GDM1 (cell line): ENCODE measurements at places on chromosomes 5 and 9.

- DNase-seq, result no peak
Observed at GRCh38 chr5:167898361-167899042, 392.9 kb upstream of the WWC1 start.

DNA sequence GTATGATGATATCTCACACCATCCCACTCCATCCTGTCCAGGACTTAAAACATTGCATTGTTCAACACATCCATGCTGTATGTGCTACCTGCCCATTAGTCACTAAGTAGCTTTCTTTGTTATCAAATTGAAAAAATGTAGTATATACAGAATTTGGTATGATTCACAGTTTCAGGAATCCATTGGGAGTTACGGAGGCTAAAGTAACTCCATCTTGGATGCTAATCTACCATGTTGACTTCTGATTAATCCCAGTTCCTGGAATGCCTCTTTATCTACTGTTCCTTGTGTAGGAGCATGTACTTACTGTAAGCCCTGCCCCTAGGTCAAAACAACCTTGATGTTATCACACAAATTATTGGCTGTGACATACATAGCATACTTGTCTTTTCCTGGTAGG, 38.9 kb upstream of the FOXB2 start:
- DNase-seq, result no peak

DNA sequence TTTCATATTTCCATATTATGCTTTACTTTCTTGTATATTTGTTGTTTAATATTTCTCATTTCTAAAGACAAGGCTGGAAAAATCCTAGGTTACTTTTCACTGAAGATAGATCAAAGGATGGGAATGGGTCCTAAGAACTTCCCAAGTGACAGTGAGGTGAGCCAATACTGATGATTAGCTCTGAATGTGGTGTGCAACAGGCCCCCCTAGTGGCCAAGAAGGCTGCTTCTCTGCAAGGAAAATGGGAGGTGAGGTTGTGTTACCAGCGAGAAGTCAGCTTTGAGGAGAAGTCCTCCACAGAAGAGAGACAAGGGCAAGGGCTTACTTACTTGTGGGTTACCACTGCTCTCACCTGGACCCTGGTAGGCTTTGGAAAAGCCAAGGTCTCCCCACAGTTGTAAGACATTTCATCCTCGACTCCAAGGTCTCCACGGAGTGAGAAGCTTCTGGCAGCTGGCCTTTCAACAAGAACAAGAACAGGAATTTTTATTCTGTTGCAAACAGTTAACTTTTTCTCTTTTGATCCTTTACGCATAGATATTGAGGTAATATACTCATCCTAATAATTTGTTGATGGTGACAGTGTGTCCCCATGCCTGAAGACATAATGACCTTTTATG, 69.9 kb downstream of the MAMDC2 start:
- DNase-seq, result no peak

- no peak for DNase-seq
Observed at GRCh38 chr5:98474216-98474615, 299.2 kb upstream of the RGMB start.

DNA sequence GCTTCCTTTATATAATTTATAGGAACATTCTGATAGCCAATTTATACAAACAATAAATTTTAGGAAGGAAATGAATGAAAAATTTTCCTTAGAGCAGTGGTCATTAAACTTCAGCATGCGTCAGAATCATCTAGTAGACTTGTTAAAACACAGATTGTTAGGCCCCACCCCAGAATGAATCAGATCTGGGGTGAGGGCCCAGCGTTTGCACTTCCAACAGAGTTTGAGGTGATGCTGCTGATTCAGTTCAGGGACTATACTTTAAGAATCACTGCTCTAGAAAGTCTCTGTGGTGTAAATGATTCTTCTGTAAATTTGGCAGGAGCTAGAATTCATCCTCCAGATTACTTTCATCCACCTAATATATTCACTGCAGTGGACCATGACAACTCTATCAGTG, 80.4 kb downstream of the SLC12A2 start:
- DNase-seq, result no peak

DNA sequence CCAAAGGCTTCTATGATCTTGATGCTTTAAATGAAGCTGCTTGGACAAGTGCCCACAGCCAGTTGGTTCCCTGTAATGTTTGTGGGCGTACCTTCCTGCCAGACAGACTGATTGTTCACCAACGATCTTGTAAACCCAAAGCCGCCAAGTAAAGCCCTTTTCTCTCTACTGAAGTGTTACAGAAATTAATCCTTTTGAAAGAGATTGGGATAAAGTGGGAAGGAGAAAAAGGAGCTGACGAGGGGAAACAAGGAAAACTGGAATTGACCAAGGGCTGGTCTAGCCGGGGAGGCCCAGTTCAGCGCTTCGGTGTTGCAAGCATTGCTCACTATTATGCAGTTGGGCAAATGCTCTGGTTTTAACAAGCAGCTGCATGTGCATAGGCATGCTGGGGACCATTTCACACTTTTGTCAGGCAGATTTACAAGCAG, 53.2 kb downstream of the ZNF474 start:
- DNase-seq, result peak; percentile 57

GRCh38 chr9:28598408-28598807, 1025.1 kb upstream of the C9orf72 start:
- no peak for DNase-seq

DNA sequence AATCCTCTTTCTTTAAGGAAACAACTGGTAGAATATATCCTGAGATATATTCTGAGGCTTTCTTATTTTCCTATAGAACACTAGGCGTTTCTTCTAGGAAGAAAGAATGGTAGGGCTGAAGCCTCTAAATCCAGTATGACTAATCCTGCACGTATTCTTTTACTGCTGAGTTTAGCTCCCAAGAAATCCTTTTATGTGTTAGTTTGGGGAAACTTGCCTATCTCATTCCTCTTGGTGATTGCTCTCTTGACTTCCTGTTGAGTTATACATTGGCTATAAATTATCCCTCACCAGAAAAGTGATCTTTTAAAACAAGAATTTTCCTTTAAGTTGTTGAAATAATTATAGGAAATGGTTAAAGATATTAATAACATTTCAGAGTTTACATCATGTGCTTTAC, 422.9 kb downstream of the TMEM161B start:
- no peak for DNase-seq

DNA sequence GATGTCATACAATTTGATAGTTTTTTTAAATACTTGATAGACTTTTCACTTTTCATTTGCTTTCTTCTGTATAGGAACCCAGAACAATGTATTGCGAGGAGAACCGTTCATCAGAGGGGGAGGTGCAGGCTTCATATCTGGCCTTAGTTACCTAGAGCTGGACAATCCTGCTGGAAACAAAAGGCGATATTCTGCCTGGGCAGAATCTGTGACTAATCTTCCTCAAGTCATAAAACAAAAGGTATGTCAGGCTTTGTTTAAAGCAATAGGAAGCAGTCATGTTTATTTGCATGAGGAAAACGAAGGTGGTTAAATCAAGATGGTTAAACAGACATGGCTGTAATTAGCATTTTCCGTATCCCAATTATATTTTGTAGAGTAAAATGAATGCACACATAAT, 46.0 kb downstream of the C7 start:
- no peak for DNase-seq

GRCh38 chr9:14653511-14653910, 39.7 kb downstream of the ZDHHC21 start:
- DNase-seq, result no peak

DNA sequence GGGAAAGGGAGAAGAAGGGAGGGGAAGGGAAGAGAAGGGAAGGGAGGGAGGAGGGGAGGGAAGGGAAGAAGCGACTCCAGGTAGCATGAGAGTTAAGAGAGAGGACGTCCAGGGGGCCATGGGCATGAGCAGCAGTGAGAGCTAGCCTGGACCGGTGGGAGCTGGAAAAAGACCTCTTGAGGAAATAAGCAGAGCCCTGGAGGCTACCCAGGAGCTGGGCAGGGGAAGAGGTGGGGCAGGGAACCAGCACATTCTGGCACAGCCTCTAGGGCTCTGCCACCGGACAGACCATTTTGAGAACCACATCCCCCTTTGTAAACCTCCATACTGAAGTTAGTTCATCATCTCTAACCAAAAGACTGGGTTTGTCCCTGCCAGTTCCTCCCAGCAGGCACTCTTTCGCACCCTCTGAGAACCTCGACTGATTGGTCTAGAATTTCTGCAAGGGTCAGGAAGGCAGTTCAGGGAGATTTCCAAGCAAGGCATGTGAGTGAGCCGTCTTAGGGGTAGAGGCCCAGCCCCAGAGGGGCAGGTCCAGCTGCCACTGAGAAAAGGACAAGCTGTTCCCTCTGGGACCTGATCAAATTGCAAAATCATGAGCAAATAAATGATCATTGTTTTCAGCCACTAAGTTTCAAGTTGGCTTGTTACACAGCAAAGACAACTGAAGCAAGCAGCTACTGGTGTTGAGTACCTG, 11.6 kb downstream of the NAIF1 start:
- no peak for DNase-seq

DNA sequence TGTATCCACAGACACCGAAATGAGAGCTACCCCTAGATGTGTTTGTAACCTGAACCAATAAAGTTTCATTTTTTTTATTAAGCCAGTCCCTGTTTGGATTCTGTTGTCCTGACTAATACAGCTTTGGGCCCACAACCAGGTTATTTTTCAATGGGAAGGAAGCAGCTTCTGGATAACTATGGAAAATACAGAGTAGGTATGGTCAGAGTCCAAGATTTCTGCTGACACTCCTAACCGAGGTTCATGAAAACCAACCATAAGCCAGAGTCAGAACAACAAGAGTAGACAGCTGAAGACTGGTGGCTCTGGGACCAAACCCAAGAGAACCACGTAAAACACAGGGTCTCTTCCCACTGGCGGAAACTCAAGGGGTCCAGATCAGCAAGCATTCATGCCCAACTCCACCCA, 10.8 kb downstream of the KLF9 start:
- DNase-seq, result no peak

GRCh38 chr9:125430161-125431011, 168.8 kb downstream of the GAPVD1 start:
- DNase-seq, result no peak

- DNase-seq, result no peak
Observed at GRCh38 chr5:58040846-58041245, 419.0 kb downstream of the PLK2 start.

- DNase-seq, result peak; percentile 49
Observed at GRCh38 chr5:68252673-68253623, 37.4 kb downstream of the PIK3R1 start.

DNA sequence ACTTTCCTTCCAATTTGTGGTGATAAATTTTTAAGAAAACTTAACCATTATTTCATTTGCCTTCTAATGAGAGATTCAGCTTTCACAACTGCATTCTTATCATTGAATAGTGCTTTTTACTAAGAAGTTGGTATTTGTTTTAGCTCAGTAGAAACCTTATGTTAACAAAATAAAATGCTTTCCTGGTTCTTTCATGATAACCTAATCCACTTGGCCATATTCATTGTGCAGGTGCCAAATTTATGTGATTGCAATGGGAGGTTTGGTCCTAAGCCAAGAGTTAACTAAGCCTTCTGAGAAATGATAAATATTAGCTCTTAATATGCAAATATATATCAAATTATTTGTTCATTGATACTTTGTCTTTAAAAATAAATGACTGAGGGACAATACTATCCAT, 141.1 kb upstream of the TLE4 start:
- DNase-seq, result no peak

DNA sequence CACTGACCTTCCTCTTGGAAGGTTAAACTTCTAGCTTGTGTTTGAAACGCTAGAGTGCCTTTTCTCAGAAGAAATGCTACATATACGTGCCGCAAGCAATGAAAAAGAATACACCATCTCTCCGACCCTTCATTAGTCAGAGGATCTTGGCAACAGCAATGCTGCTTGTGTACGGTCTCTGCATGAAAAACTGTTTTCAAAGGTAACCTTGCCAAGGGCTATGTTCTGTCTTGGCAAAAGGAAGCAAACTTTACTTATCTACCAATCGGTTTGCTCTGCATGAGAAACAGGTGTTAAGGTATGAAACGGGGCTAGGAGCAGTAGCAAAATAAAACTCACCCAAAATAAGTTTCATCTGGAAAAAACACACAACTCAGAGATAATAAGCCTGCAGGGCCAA, 297.8 kb downstream of the FBXL17 start:
- no peak for DNase-seq

- no peak for DNase-seq
Observed at GRCh38 chr9:99966001-99966400, 59.5 kb downstream of the STX17 start.

DNA sequence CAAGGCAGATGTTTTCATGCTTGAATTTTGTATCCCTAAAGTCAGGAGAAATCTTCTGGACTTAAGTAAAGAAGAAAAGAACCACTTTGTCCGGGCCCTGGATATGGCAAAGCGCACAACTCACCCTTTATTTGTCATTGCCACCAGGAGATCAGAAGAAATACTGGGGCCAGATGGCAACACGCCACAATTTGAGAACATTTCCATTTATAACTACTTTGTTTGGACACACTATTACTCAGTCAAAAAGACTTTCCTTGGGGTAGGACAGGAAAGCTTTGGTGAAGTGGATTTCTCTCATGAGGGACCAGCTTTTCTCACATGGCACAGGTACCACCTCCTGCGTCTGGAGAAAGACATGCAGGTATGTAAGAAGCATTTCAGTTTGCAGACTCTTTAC, 2.3 kb downstream of the TYRP1 start:
- no peak for DNase-seq

- DNase-seq, result no peak
Observed at GRCh38 chr5:121899346-121899745, 47.7 kb downstream of the FTMT start.
